M059J (cell line): ENCODE measurements at places on chromosomes 13 and 19.

GRCh38 chr19:40217934-40218890, at the start of gene TTC9B:
TSS of gene TTC9B (minus strand) at chr19:40218384. CDS start at chr19:40218381, 3 bp downstream.
- DNase-seq: no peak

DNA sequence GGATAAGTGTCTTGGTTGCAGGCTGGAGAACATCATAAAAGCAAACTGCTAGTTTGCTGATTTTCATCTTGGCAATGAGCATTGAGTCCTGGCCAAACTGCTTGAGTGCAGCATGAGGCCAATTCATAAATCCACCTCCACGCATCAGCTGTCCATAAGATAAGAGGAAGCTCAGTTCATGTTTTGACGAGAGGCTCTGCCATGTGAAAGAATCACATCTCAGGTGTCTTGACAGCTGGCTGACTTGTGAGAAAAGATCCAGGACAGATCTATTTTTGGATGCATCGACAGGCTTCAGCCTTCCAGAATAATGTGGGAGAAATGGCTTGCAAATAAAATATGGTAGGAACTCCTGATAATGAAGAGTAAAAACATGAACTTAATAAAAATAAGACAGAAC, 5.4 kb upstream of the ZNF682 start:
- no peak for DNase-seq

GRCh38 chr13:99083981-99084380, 106.1 kb upstream of the DOCK9 start:
- no peak for DNase-seq

- no peak for DNase-seq
Measured at GRCh38 chr19:45275370-45275971, 24.4 kb downstream of the MARK4 start.

DNA sequence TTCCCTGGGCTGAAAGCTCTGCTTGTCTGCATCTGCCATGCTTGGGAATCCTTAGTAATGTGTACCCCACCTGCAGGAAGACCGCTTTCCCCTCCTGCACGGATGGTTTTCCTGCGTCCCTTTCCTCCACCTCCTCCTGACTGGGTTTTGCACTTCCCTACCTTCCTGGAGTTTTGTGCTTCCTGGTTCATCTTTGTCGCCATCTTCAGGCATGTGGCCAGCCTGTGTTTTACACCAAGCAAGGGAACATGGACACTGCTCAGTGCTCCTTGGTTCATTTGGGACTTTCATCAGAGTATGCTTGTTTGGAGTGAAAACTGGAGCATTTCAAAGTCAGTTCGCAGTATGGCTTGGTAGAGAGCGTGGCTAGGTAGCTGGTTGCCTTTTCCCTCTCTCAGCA, 30.7 kb downstream of the ERICH6B start:
- DNase-seq: peak; percentile 13
